Caco-2 (cell line): ENCODE measurements at places on chromosomes 13 and 19.

GRCh38 chr13:79834876-79835275 lies 353.9 kb downstream of the NDFIP2 start:
- H3K4me1 ChIP-seq: peaks cover 18% of the 10 kb centered on the region
- no peaks in the 10 kb centered on the region for H3K27me3 ChIP-seq
- DNase-seq: no peak
- no peak overlapping the region for H3K27ac ChIP-seq
- H3K36me3 ChIP-seq: no peaks in the 10 kb centered on the region

DNA sequence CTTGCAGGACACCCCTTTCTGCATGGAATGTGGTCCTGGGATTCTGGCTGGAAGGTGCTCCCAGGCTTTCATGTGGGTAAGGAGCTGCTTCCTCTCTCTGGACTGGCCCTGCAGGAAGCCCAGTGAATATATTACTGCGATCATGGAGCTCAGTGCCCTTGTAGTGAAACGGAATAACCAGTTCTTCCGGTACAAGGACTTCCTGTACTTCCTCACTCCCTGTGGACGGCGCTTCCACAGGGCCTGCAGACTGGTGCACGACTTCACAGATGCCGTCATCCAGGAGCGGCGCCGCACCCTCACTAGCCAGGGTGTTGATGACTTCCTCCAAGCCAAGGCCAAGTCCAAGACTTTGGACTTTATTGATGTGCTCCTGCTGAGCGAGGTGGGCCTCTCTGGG lies 8.0 kb downstream of the CYP4F8 start:
- no peak for DNase-seq
- H3K27ac ChIP-seq: no peak overlapping the region
- H3K4me1 ChIP-seq: no peaks in the 10 kb centered on the region

DNA sequence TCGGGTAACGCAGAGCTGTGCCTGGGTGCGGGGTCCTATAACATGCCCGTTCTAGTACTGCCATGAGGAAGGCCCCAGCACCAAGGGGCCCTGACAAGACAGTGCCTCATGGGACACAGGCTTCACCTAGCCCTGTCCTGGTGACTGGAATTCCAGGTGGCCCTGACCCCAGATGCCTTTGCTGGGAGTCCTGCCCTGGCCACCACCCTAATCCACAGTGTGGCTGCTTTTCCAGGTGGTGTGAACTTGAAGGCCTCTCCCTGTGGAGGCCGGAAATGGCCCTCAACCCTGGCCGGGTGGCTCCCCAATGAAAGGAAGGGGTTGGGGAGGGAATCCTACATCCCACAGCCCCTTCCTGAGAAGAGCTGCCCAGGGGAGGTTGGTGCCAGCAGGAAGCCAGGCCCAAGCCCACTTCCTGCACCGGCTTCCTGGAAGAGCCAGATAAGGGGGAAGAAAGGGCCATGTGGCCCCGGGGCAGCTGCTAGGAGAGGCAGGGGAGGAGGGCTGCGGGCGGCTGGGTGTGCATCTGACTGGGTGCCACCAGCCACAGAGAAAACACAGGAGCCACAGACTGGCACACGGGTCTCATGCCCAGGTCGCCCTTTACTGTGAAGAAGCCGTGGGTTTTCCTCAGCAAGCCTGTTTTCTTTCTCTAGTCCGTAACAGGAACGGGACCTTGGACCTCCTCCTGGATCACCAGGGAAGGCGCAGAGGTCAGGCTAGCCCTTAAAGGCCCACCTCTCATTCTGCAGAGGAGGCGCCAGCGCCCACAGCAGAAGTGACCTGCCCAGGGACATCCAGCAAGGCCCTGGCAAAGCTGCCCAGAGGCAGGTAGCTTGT lies 4.7 kb downstream of the LSM4 start:
- H3K27me3 ChIP-seq: no peaks in the 10 kb centered on the region
- peaks cover 34% of the 10 kb centered on the region for H3K4me1 ChIP-seq
- H3K27ac ChIP-seq: peak overlapping the region; percentile 66
- DNase-seq: no peak
- H3K36me3 ChIP-seq: no peaks in the 10 kb centered on the region
- no peak overlapping the region for H3K4me3 ChIP-seq

GRCh38 chr19:49555600-49556411 lies 24.6 kb downstream of the NOSIP start:
- H3K36me3 ChIP-seq: no peaks in the 10 kb centered on the region; the same call in 1 of the 2 replicates
- no peak overlapping the region for H3K4me3 ChIP-seq
- no peaks in the 10 kb centered on the region for H3K27me3 ChIP-seq
- H3K27ac ChIP-seq: no peak overlapping the region
- peaks cover 26% of the 10 kb centered on the region for H3K4me1 ChIP-seq
- DNase-seq: peak; percentile 66

- 0 out of 2 replicates have a peak, but pooled peaks cover 1% of the 10 kb centered on the region for H3K36me3 ChIP-seq
- H3K4me1 ChIP-seq: peaks cover 13% of the 10 kb centered on the region
- H3K4me3 ChIP-seq: peak overlapping the region; percentile 99
- peak overlapping the region; percentile 86 for H3K27ac ChIP-seq
- DNase-seq: no peak
- H3K27me3 ChIP-seq: no peaks in the 10 kb centered on the region; the same call in 1 of the 2 replicates
These were observed 521 bp upstream of the NUP58 start for GRCh38 chr13:25300861-25301346.

GRCh38 chr19:1231729-1232637 lies 5.8 kb downstream of the CBARP start:
- peak overlapping the region; percentile 37 for H3K27ac ChIP-seq
- no peaks in the 10 kb centered on the region for H3K27me3 ChIP-seq
- H3K4me3 ChIP-seq: no peak overlapping the region
- H3K36me3 ChIP-seq: no peaks in the 10 kb centered on the region
- no peak for DNase-seq

DNA sequence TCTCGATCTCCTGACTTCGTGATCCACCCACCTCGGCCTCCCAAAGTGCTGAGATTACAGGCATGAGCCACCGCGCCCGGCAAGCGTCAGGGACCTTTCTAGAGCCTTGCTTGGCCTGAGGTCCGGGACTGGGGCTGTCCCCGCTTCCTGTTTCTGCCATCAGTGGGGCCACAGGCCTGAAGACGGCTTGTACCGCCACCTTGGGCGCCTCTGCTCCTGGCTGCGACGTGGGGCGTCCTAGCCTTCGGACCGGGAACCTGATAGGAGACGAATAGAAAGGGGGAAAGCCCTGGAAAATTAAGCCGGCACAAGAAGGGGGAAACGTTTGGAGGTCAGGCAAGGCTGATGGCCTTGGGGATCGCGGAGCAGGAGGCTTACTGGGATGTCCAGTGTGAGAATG lies 35.1 kb downstream of the RNF6 start:
- no peaks in the 10 kb centered on the region for H3K36me3 ChIP-seq
- H3K4me1 ChIP-seq: no peaks in the 10 kb centered on the region
- DNase-seq: no peak
- no peaks in the 10 kb centered on the region for H3K27me3 ChIP-seq
- peak overlapping the region; percentile 88 for H3K4me3 ChIP-seq

- no peaks in the 10 kb centered on the region for H3K36me3 ChIP-seq
- no peak overlapping the region for H3K27ac ChIP-seq
- H3K4me1 ChIP-seq: no peaks in the 10 kb centered on the region
- no peak overlapping the region for H3K4me3 ChIP-seq
These were observed 63.8 kb upstream of the RXFP2 start for GRCh38 chr13:31675440-31675953.

DNA sequence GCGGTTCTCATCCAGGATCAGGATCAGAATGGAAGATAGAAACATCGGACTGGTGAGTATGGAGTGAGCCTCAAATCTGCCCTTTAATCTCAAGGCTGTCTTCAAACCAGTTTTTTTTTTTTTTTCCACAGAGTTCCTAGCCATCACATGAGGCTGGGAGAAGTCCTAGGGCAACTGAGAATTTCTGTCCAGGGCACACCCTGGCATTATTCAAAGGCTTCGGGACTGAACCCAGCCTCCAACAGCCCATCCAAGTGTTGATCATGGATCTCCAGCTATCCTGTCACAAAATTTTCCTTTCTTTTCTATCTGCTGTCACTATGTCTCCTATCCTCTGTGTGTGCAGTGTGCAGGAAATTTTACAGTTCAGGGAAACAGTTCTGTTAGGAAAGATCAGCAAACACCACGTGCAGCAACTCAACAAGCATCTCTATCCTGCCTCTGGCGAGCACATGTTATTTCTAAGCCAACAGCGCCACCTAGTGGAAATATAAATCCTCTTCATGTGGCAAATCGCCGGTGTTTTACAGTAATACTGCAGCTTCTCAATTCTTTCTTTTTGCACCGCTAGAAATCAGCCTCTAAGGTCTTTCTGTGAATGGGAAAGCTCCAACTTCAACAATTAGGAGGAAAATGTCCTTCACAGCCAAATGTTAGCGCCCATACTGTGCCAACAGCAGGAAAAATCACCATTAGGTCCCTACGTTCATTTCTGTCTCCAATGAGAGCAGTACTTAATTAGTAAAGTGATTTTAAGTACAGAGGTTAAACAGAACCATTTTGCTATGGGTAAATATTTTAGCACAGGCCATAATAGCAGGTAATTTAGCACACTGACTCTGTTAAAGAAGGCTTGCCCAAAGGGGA lies 21.4 kb upstream of the ZNF181 start:
- no peak overlapping the region for H3K27ac ChIP-seq
- no peaks in the 10 kb centered on the region for H3K27me3 ChIP-seq
- no peak overlapping the region for H3K4me3 ChIP-seq
- no peaks in the 10 kb centered on the region for H3K4me1 ChIP-seq
- H3K36me3 ChIP-seq: no peaks in the 10 kb centered on the region

- no peak overlapping the region for H3K4me3 ChIP-seq
- no peaks in the 10 kb centered on the region for H3K4me1 ChIP-seq
- H3K36me3 ChIP-seq: no peaks in the 10 kb centered on the region
- DNase-seq: no peak
- peaks cover 1% of the 10 kb centered on the region; the same call in 1 of the 2 replicates for H3K27me3 ChIP-seq
- H3K27ac ChIP-seq: no peak overlapping the region
These were observed 143.8 kb upstream of the ZNF507 start for GRCh38 chr19:32201636-32202051.

GRCh38 chr13:41034881-41035280 lies 15.8 kb upstream of the ELF1 start:
- DNase-seq: no peak
- no peaks in the 10 kb centered on the region for H3K36me3 ChIP-seq
- no peak overlapping the region for H3K27ac ChIP-seq
- no peaks in the 10 kb centered on the region for H3K4me1 ChIP-seq
- no peaks in the 10 kb centered on the region for H3K27me3 ChIP-seq
- no peak overlapping the region for H3K4me3 ChIP-seq
